Right cardiac atrium (tissue), 5 donors: ENCODE measurements at places on chromosomes 16 and 17. TPM values are rescaled to one million over a fixed set of nuclear protein-coding genes. Genes with fewer than 3 reads are reported as not detected.

The NUFIP2 gene
- total RNA-seq = 30.9 TPM

The TBC1D26 gene
- not detected for total RNA-seq

The PPM1D gene
- total RNA-seq = 7.5 TPM

The LYZL6 gene
- not detected for total RNA-seq

The PRSS33 gene
- total RNA-seq = not detected

The NSF gene
- total RNA-seq = 26.0 TPM
